ENCODE measurements at places on chromosomes 2 and 18.

- DNase-seq, result no peak
These were observed 273.9 kb downstream of the MYT1L start for GRCh38 chr2:2057125-2057721.

DNA sequence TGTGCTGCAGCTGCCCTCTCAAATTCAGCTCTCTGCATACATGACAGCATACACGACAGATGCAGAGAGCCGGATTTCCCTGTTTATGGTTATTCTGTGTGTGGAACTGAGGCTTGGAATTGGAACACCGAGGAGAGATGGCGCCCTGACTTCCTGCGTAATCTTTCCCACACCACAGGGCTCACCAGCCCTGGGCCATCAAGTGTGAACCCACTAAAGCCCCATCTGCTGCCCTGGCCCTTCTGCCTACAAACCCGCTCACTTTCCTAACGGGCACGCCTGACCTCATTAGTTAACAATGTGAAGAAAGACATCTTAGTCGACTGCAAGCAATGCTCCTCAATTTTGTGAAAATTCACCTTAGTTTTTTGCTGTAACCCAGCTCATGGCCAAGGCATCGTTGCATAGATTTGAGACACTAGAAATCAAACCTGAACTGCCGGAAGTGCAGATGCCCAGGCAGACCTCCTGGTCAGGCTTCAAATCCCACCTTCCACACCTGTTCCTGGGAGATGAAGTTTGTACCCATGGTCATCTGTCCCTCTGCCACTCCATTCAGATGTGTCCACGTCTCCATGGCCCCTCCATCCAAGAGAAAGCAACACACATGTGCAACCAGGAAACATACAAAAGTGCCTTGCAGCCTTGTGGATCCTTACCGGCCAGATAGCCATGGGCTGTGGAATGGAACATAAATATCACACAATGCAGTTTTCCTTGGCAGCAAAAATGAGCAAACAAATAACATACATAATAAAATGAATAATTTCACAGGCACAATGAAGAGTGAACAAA lies 5.0 kb upstream of the CIDEA start:
- DNase-seq, result no peak

GRCh38 chr2:137942037-137942832 lies 22.0 kb upstream of the HNMT start:
- DNase-seq, result no peak

DNA sequence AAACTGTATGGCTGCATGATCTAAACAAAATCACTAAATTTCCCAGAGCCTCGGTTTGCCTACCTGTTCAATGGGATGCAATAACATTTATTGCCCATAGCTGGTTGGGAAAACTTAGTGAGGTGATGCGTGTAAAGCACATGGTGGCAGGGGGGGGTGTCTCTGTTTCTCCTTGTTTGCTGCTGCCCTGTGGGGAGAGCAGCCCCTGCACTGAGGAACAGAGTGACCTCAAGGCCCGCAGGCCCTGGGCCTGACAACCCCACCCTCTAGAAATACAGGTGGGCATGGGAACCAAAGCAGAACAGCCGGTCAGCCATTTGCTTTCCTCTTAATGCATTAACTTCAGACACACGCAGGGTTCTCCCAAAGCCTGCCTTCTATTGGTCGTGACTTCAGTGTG lies 55.1 kb upstream of the SLC66A3 start:
- no peak for DNase-seq

GRCh38 chr2:119051263-119051662 lies 107.3 kb downstream of the C1QL2 start:
- no peak for DNase-seq

DNA sequence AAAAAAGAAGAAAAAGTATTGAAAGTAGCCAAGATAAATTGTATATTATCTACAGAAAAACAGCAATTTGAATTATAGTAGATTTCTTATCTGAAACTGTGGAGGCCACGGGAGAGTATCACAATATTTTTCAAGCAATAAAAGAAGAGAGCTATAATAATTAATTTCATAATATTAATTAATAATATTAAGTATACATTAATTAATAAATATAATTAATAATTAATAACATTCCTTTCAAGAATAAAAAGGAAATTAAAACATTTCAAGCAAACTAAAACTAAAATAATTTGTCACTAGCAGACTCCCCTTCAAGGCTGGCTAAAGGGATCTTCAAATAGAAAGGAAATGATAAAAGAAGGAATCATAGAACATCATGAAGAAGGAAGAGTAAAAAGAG lies 372.7 kb upstream of the KYNU start:
- DNase-seq, result no peak

- no peak for DNase-seq
These were observed 199.9 kb downstream of the RNF144A start for GRCh38 chr2:7117076-7117475.

DNA sequence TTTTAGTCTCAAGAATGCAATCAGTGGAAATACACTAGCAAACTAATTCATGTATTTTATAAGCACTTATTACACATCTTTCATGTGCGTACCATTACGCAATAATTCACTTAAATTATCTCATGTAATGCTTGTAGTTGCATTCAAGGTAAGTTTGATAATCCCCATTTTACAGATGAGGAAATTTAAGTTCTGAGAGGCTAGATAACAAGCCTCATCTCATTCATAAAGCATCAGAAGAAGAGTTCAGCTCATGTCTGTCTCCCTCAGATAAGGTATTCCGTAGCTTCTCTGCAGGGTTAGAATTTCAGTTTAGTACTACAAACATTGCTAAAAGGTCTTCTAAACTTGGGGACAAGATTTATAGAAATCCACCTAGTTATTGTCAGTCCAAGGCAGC lies 47.8 kb downstream of the HNMT start:
- no peak for DNase-seq

DNA sequence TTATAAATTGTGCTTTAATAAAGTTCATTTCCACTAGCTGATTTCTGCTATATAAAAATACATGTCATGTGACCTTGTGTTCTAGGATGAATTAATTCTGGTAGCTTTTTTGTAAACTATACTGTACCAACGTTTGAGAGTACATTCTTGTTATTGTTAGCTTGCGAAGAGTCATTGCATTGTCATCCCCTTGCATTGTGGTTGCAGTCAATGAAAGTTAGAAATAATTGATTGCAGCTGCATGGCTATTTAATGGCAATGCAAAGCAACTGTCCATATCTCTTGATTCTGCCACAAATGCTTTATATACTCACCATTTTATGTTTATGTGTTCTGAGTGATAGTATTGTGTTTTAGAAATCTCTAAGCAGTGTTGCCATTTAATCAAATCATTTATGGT lies 91.6 kb downstream of the ZNF407 start:
- no peak for DNase-seq

DNA sequence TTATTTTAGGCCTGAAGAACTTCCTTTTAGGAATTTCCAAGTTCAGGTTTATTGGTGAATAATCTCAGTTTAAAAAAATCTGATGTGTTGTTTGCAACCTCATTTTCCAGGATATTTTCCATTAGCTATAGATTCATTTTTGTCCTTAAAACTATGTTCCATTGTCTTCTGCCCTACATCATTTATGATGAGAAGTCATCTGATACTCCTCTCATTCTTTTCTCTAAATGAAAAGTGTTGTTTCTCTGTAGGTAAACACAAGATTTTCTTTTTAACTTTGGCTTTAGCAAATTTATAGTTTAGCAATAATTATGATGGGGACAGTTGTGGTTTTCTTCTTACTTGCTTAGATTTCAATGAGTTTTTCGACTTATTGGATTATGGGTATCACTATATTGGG lies 427.3 kb downstream of the DCDC2C start:
- DNase-seq, result no peak

DNA sequence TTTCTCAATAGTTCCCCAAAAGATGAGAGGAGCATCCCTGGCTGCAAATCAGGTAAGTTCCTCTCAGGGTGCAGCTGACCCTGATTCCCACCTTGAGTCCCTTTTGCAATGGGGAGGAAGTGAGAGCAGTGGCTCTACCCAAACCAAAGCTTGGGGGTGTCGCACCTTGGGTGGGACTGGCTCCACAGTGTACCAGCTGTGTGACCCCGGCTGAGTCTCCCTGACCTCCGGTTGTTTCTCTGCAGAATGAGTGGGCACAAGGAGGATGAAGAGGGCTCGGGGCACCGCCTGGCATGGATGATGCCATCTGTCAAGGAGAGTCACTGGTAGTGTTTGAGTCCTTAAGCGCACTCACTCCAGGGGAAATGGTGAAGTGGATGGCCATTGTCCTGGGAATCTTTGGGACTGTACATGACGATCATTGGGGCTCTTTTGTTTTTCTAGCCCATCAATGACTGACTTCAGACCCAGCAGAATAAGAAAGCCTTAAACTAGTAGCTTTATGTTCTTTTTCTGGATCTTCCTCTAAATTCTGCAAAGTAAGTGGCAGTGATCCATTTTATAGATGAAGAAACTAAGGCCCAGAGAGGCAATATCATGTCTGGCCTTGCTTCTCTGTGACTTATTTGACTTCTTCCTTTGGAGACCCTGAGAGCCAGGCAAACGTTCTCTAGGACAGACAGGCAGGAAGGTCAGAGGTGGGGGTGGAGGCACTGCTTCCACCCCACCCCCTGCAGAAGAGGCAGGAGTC lies 106.3 kb upstream of the ST3GAL5 start:
- DNase-seq, result no peak

DNA sequence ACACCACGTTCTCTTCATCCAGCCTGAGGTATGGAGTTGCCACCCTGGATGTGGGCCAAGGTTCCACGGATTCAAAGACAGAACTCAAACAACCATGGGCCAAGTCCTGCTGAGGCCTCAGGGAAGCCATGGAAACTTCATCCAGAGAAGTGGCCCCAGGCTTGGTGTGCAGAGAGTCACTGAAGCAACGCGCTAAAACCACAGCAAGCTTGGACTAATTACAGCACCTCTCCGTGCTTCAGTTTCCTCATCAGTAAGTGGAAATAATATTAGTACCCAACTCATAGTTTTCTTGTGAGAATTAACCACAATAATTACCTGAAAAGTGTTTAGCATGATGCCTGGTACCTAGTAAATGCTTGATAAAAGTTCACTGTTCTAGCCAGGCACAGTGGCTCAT lies 19.2 kb upstream of the AP1S3 start:
- no peak for DNase-seq

- DNase-seq, result no peak
These were observed 239.6 kb downstream of the BABAM2 start for GRCh38 chr2:28129955-28130695.

- DNase-seq, result no peak
These were observed 6.1 kb upstream of the DIPK1C start for GRCh38 chr18:74463254-74463653.

GRCh38 chr2:145771525-145771924 lies 1251.6 kb upstream of the ZEB2 start:
- DNase-seq, result no peak

DNA sequence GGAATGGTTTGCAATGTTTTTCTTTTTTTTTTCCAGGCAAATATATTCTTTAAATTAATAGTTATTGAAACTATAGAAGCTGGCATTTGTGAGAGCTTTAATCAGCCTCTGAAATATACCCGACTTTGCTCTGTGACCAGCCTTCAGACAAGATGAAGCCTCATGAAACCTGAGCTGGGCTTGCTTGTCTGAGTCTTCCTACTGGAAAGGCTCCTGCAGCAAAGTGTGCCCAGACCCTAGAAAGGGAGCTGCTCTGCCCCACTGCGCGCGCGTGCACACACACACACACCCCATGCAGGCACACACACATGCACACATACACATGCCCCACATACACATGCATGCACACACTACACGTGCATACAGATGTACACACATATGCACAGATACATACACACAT lies 203.3 kb upstream of the NT5C1B start:
- DNase-seq, result no peak

DNA sequence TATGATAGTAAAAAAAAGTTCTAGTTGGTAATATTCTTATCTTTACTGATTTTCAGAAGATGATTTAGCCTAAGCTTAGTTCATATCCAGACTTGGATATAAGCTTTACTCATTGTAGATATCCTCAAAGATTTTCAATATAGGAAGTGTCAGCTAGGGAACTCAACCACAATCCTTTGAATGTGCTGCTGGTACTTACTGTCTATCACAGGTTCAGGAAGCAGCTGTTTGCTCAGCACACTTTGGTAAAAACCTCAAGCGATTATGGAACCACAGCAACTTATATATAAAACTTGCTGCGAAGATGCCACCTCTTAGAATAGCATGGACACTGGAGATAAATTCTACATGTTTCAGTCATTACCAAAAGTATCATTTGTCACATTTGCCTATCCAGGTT lies 60.1 kb upstream of the TNFRSF11A start:
- DNase-seq, result no peak

GRCh38 chr18:7457262-7457661 lies 109.9 kb upstream of the PTPRM start:
- no peak for DNase-seq

- DNase-seq, result no peak
These were observed 1.2 kb upstream of the DES start for GRCh38 chr2:219416938-219417337.

- DNase-seq, result no peak
These were observed 2.8 kb upstream of the ECEL1 start for GRCh38 chr2:232490221-232491138.

DNA sequence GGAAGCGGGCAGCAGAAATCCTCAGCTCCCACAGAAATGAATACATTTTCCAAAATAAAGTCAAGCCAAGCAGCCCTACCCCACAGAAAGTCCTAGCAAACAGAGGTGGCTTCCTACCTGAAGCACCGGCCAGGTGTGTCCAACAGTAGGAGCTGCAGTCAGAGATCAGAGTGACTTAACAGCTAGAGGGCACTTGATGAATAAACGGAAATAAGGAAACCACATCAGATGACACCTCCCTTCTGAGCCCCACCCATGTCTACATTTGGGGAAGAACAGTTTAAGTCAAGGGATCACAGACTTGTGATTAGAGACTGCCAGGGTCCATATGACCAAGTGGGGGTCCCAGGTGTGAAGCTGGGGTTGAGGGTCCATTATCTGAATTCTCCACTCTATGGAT lies at the start of gene CXCR1:
Gene CXCR1 (minus strand): TSS at position 172 of the 400 bp plus-strand sequence. CDS start 1,751 bp downstream, outside the sequence.
- peak; percentile 15 for DNase-seq

GRCh38 chr2:40165509-40165844 lies 286.4 kb downstream of the SLC8A1 start:
- DNase-seq, result no peak

DNA sequence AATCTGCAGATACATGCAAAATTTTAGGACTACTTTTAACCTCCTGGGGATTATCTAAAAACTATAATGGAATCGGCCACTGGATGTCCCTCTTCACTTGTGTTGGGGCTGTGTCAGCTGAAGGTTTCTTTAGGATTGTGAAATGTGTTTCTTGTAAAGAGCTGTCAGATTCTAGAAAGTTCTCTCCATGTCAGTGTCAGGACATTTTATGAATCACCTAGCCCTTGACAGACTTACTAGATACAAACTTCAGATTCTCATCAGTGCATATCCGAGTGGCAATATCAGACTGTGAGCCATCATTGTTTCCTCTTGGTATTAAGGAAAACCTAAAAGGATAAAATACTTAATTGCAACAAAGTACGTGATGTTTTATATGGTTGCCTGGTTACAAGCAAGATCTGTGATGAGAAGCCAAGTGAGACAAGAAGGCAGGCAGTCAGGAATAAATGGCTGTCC lies 107.3 kb downstream of the CPS1 start:
- no peak for DNase-seq

GRCh38 chr2:32274289-32274688 lies 3.4 kb upstream of the YIPF4 start:
- DNase-seq, result no peak
